NCI-H2029 treated with DMSO at 0.1 percent for 48 hours (cell line): ENCODE measurements at places on chromosomes 3 and 15.

DNA sequence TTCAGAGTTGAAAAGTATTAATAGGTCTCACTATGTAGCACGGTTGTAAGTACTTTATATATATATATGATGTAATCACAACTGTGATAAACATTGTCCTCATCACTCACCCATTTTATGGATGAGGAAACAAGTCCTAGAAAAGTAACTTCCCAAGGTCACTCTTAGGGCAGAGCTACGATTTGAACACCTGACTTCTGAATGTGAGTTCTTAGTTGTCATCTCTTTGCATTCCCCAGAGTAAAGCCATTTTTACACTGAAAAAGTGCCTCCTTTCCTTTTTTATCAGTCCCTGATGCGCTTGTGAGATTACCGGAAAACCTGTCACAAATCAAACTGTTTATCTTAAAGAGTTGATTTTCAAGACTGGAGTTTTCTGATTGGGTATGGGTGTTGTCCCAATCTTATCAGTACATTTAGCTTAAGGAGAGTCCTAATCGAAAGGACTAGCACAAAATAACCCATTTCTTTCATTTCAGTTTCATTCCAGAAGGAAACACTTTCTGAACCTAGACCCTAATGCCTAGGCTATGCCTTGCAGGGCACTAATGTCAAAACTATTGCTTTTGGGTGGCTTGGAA is 2.3 kb upstream of the EDEM1 start:
- DNase-seq, result no peak

DNA sequence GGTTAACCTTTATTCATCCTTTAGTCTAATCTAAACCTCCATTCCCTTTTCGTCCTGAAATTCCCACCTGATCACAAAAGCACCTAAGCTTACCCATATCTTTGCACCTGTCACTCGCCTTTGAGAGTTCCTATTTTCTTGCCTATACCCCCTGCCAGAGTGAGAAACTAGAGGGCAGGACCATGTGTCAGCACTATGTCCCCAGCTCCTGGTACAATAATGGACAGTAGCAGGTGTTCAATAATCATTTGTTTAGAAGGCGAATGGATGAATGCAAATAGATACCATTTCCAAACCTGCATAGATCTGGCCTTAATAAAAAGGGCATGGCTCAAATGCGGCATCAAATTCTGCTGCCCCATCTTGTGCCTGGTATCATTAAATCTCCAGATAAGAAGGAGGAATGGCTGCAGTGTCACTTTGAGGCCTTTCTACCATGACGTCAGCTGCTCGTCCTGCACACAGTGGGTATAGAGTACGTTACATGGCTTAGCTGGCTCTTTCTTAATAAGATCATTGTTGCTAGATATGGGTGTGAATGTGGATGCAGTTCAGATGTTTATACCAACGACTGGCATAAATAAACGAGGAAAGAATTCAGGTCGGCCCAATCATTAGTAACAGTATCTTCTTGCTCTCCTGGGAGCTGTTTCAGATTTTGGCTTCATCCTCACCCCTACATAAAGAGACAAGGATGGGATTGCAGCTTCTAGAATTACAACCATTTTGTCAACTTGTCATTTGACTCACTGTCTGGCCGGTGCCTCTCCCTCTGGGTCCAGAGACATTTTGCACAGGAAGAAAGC is 148.7 kb downstream of the RORA start:
- no peak for DNase-seq

DNA sequence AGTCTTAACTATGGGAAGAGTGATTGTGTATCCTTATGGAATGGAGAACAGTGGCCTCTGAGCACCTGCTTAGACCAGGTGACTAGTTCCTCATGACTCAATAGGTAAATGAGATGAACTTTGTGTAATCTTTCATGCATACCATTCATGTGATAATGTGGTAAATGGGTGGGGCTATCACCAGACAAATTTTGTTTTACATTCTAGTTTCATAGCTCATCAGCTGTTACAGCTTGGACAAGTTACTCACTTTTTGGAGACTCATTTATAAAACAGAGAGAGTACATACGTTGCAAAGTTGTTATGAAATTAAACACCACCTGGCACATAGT is 103.7 kb upstream of the TGFBR2 start:
- no peak for DNase-seq

DNA sequence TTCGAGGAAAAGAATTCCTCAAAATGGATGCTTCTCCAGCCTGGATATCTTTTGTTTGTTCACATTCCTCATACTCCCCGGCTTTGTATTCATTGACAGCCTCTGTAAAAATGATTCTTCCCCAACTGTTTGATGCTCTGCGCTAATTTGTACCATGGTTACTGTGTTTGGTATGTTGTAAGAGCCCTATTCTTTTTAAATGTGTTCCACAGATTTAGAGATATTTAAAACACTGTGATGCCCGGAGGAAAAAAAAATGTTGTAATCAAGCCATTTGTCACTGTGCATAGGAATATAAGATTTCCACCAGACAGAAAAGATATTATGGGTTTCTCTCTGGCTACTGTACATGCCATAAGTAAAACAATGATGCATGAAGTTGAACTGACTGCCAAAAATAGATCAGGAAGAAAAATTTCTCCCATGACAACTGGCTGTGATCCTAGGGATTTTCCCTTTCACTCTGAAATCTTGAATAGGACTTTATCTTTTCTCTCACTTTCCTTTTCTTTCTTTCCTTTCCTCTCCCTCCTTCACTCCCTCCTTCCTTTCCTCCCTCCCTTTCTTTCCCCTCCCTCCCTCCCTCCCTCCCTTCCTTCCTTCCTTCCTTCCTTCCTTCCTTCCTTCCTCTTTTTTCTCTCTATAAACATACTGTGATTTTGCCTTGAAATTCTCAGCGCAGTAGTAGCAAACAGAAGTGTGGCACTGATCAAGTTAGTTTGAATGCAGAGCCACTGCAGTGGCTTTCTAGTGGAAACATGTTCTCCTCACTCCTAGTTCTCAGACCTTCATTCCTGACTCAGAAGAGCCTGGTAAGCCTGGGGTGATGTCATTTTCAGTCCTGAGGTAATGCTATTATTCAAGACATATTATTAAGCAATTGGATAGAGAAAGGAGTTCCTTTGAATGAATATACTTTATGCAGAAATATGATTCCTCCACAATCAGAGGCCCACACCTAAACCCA is 254.9 kb upstream of the TBL1XR1 start:
- no peak for DNase-seq

DNA sequence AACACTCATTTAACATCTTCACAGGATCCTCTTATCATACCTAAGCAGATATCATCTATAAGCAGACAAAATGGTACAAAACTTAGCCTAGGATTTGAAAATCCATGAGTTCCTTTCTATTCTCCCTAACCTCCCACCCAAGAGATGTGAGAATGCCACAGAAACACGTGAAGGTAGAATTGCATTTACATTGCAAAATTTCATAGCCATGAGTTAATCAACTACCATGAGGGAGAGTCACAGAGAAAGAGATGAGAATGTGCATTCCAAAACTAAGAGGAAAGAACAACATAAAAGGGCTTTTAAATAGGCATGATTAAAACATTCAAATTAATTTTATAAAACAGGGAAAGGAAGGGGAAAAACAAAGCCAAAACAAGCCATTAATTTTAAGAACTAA is 806.2 kb downstream of the NTRK3 start:
- no peak for DNase-seq

- no peak for DNase-seq
Measured at GRCh38 chr3:66140743-66141372, 79.9 kb upstream of the SLC25A26 start.

DNA sequence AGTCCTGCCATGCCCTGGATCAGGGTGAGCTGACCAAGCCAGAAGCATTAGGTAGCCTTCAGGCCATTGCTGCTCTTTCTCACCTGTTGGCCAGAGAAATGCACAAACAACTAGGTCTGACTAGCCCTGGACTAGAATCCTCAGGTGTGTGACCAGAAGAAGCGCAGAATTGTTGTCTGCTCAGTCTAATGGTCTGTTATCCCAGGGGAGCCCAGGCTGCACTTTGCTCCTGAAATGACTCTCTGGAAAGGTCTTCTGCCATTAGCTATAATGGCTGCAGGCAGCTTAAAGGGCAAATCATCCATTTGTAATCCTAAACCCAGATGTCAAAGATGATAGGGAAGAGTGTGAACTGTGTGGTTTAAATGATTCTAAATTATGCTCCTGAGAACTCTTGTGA is 246.1 kb downstream of the NFKBIZ start:
- no peak for DNase-seq

GRCh38 chr15:28094732-28095521 is 4.2 kb downstream of the OCA2 start:
- DNase-seq, result no peak

GRCh38 chr3:33209357-33209756 is 9.3 kb downstream of the SUSD5 start:
- DNase-seq, result no peak

DNA sequence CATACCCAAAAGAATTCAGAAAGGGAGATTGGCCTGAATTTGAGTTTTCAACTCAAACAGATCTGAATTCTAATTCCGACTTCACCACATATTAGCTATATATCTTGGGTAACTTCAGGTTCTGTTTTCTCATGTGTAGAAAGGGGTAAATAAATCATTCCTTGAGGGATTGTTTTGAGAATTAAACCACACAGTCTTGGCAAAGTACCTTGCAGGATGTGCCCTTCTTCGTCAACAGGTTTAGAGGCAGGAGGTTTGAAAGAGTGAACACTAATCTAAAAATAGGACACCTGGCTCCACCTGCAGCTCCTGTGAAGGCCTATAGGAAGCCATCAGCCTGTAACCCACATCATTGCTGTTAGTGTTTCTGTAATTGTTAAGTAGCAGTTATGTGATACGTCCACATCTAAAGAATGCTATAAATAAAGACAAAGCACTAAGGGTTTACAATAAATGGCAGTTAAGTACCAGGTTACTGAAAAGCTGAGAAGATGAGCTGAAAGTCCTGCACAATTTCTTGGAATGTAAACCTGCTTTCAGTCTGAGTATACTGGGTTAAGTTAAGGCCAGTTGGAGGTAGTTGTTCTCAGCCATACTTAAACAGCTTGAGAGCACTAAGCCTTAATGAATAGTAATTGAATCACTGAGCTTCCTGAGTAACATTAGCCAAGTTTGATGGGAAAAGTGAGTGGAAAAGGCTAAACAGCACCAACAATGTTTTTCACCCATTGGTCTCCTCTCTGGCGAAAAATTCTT is 6.0 kb downstream of the CCDC80 start:
- peak; percentile 16 for DNase-seq

GRCh38 chr3:131200636-131201199 is 174.0 kb downstream of the NEK11 start:
- DNase-seq, result no peak

- DNase-seq, result peak; percentile 56
Measured at GRCh38 chr3:46705022-46705530, 3.9 kb downstream of the TMIE start.

- no peak for DNase-seq
Measured at GRCh38 chr3:10985181-10985580, 7.4 kb upstream of the SLC6A1 start.

DNA sequence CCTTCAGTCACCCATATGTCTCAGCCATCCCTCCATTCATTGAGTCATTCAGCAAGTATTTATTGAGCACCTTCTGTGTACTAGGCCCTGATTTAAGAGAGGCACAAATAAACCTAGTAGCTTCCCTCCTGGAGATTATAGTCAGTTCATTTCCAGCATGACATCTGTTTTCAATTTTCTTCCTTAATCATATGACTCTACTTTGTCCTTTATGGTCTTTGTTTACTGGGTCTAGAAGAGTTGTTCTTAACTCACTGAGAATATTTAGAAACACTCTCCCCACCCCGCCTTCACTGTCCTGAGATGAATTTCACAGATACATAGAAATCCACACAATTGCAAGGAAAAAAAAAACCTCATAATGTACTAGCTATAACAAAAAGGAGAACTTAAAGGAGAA is 44.8 kb upstream of the ADAMTS9 start:
- no peak for DNase-seq

- DNase-seq, result no peak
Measured at GRCh38 chr15:70701891-70702568, 61.3 kb downstream of the UACA start.

- DNase-seq, result no peak
Measured at GRCh38 chr3:129470861-129471260, 30.8 kb downstream of the IFT122 start.

GRCh38 chr15:73991726-73992593 is at the start of gene STOML1:
TSS of gene STOML1 (minus strand) at chr15:73992295. CDS start at chr15:73992223, 72 bp downstream.
- no peak for DNase-seq

DNA sequence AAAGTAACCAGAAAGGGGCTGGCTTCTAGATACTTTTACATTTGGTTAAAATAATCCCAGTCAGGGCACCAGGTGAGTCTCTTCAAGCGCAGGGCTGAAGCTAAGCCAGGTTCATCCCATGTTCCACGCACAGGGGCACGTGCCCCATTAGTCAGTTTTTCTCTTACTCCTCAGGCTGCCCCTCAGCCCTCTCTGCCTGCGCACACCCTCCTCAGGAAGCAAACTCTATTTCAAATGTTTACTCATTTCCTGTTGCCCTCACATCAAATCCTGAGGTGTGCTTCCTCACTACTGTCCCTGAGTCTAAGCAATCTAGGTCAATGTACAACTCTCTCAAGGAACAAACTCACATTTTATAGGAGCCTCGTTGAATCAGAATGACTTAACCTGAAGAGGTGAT is 48.5 kb downstream of the THBS1 start:
- no peak for DNase-seq

- DNase-seq, result no peak
Measured at GRCh38 chr15:96273317-96274086, 57.0 kb upstream of the NR2F2 start.
